ENCODE measurements at places on chromosomes 7 and 10.

DNA sequence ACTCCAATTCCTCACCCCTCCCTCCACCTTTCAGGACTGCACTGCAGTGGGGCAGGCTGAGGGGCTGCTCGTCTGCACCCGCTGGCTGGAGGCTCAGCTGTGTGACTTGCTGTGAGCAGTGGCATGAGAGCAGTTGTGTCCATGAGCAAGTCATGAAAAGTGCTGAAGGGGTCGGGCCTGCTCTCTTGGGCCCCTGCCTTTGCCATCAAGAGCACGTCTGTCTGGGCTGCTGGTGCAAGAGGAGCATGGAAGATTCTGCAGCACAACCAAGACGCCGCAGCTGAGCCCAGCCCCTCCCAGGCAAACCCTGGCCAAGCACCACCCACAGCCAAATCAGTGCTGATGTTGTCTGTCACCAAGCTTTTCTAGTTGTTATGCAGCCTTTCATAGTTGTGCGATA is 284.3 kb downstream of the TCERG1L start:
- DNase-seq, result no peak

- no peak for DNase-seq
Measured at GRCh38 chr10:32104622-32105509, 48.6 kb upstream of the KIF5B start.

DNA sequence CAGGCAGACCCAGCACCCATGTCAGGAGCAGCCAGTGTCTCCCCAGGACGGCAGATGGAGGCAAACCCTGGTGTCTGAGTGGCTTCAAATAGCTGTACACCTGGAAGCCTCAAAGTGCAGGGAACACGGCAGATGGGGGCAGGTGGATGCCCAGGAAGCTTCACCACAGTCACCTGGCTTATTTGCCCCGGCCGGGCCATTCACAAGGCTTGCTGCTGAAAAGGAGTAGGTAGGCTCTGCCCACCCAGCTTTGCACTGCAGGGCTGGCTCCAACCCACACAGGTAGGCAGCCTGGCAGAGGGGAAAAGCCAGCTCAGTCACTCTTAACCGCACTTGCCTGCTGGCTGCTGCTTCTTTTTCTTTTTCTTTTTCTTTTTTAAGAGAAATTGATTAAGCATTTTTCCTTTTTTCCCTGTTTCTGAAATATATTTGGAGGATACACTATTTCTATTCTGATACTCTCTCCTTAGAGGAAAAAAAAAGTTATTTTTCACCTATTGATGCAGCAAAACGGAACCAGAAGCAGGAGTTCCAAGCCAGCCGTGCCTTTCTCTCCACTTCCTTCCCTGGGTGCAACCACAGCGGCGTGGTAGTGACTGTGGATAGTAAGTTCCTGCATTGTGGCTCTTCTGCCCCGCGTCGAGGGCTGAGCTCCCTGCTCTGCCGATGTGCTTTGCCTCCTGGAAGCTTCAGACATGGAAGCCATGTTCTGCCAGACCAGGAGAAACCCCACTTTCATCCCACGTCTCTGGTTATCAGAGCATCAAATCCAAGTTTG is 118.3 kb downstream of the KLF6 start:
- DNase-seq, result no peak

DNA sequence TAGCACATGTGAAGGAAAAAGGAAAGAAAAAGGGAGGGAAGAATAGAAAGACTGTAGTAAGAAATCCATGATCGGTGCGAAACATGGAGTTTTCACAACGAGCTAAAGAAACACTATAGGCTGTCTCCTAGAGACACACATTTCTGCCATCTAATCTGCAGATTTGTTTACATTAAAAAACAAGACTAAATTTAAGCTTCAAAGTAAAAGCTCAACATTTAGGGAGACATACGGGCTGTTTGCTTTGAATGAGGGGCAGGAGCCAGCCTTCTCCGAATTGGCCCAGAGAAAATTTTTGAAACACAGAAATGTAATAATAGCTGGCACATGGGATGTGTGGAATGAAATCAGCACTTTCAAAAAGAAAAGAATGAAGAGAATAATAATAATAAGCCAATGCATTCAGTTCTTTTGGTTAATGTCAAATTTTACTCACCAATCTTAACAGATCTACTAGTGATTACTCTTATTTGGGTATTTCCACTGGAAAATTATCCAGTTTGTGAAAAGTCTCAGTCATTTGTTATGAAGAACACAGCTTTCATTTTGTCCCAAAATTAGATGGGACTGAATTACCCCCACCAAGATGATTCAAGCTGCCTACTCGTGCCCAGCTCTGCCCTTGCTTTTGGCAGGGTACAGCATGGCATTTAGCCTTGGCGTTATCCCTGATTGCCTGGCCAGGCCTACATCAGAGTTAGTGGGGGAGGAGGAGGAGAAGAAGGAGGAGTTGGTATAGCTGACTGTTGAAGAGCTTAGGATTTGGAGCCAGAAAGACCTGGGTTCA is 47.1 kb downstream of the MTURN start:
- no peak for DNase-seq

DNA sequence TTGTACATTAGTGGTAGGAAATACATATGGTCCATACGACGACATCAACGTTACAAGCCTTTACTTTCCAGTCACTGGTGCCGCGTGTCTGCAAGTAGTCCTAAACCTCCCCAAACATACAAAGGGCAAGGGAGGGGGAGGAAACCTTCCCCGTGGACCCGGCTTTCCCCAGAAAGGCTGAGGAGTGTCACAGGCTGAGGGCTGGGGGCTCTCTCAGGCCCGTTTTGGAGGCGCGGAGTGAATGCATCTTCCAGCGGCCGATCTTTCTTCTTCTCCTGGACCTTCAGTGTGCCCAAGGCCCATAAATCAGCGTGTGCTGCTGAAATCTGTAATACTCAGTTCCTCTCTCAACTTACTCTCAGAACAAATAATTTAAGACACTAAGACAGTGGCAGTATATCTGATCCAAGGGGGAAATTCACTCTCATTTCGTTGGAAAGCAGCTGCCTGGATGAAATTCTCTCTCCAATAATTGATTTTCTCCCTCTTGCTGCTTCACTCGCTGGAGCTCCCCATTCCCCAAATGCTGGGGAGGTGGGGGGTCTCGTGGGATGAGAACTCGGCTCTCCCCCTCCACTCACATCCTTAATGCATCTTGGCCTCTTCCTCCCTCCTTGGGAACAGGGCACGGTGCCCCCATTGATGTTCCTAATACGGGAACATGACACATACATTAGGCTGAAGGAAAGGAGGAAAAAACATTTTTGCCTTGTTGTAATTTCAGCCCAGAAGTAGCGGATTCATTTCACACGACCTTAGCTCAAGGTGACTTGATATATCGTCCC is 126.1 kb downstream of the ADARB2 start:
- DNase-seq, result no peak

GRCh38 chr10:117248750-117249465 is 8.0 kb downstream of the SLC18A2 start:
- no peak for DNase-seq

- no peak for DNase-seq
Measured at GRCh38 chr10:80324891-80325364, 31.6 kb downstream of the DYDC1 start.

DNA sequence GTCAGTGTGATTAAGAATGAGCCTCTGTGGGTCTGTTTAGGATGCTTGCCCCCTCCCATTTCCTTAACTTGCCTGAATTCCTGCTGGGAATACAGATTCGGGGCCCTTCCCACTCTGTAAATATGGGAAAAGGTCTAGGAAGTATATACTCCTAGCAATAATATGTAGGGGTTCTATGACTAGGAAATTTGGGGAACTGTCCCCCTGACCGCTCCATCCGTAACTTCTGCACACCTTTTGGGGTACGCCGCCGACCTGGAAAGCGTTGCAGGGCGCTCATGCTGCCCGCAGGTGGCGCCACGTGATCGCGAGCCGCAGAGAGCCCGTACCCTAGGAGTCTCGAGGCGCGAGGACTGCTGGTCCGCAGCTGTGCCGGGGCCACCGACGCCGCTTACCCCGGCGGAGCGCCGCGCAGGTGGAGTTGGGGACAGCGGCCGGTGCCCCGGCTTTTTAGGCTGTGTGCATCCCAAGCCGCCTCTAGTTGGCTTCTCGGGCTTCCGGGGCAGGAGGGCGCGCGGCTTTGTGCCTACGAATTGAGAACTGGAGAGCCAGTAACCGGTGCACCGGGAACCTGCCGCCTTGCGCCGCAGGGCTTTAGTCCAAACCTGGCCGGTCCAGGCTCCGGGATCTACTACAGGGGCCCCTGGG is 656 bp upstream of the CNNM2 start:
- DNase-seq, result peak; percentile 27

GRCh38 chr7:46830-47140 is 145.6 kb upstream of the FAM20C start:
- DNase-seq, result no peak

GRCh38 chr7:76302347-76303201 is at the start of gene HSPB1:
HSPB1 (plus strand) TSS chr7:76302673; CDS start chr7:76302713, 40 bp downstream.
- DNase-seq, result peak; percentile 64

DNA sequence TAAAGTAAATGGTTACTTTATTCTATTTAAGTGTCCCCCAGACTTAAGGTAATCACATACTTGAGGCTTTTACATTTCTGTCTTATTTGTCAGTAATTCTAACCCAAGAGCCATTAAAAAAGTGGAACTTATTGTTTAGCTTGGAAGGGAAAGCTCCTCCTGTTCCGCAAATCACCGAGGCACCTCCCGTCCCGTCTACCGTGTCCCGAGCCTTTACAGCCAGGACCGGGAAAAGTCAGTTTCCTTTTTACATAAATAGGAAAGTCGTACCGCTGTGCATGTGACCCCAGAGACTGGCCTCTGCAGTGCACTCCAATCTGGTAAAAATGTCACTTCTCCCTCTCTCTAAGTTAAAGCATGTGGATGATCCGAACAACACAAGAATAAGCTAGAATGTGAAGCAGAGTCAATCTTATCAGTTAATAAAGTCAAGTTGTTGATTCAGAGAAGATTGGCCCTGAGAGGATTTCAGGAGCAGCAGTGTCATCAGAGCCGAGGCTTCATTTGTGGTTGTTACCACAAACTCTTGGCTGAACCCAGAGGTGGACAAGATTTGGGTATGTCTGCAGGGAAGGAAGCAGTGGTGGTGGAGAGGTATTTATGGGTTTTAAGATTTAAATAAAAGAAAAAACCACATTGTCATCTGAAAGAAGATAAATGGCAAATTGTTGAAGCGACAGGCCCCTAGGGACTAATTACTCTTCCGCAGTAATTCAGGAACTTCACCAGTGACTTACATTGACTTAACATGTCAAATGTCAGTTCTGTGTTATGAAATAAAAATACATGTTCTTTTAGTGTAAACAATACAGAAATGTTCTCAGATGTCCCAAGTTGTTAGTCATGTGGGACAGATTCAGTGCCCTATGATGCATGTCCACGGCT is 316.6 kb upstream of the ZNF32 start:
- DNase-seq, result no peak

GRCh38 chr7:39402034-39402433 is 164.2 kb upstream of the YAE1 start:
- DNase-seq, result no peak

DNA sequence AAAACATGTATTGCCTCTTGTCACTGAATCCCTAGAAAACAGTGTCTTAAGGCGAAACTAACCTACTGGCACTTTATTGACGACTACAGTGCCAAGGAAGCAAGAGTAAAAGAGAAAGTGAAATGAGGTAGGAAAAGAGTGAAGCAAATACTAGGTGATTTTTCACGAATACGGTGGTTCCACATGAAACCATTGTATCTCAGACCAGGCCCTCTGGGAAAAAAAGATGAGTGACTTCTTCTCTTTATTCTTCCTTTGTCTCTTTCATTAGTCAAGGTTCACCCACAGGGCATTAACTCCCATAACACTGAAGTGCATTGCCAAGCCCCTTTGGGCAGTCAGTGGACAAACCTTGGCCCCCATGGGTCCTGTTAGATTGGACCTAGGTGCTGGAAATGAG is 16.2 kb upstream of the MACC1 start:
- no peak for DNase-seq

DNA sequence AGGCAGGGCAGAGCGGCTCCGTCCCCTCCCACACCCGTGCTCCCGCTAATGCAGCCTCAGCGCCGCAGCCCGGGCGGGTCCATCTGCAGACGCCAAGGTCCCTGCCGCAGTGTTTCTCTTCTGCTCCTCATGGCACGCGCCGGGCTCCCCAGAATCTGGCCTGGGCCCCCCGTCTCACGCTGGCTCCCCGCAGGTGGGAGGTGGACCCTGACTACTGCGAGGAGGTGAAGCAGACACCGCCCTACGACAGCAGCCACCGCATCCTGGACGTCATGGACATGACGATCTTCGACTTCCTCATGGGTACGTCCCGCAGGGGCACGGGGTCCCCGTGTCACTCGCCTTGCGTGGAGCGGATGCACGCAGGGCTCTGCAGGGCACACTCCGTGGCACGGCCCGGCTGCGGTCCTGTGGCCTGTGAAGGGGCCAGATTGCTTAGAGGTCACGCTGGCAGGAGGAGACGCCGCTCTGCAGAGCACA is 33.5 kb upstream of the FOXL3 start:
- no peak for DNase-seq

- no peak for DNase-seq
Measured at GRCh38 chr10:3761021-3761686, 23.9 kb downstream of the KLF6 start.

GRCh38 chr10:10327934-10328333 is 689.7 kb upstream of the CELF2 start:
- DNase-seq, result no peak

- DNase-seq, result no peak
Measured at GRCh38 chr10:124480860-124481259, 19.2 kb downstream of the LHPP start.

DNA sequence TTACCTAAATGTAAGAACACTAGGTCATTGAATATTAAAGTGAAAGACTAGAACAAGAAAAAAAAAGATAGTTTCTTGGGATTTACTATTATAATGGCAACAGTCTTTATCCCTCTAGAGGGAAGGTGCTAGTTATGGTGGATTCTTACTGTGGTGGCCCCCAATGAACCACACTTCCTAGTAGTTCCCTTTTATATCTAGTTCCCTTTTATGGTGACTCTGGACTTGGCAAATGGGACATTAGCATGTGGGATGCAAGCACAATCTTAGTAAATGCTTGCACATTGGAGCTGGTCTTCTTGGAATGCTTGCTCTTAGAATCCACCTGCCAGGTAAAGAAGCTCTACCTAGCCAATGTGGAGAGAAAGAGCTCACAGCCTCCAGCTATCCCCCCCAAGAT is 430.2 kb downstream of the LRMDA start:
- DNase-seq, result no peak

- no peak for DNase-seq
Measured at GRCh38 chr10:114010316-114010715, 33.4 kb upstream of the ADRB1 start.

GRCh38 chr7:122311050-122311700 is 6.6 kb upstream of the FEZF1 start:
- no peak for DNase-seq

DNA sequence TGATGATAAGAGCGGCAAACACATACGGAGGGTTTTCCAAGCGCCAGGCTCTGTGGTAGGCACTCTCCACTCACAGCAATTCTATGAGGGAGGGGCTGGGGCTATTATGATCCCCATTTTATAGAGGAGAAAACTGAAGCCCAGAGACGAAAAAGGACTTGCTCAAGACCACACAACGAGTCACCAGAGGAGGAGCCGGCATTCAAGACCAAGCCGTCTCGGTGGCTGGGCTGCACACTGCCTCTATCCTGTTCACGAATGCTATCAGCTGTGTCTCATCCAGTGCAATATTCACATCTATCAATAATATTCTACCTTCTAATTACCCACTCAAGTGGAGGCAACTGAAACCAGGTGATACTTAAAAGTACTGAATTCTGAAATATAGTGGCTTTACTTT is 67.8 kb upstream of the NMT2 start:
- DNase-seq, result no peak

Data from NCI-H1930 (cell line).